ENCODE measurements at places on chromosomes 3 and 15. TPM values are rescaled to one million over a fixed set of nuclear protein-coding genes. Genes with fewer than 3 reads are reported as not detected.

DNA sequence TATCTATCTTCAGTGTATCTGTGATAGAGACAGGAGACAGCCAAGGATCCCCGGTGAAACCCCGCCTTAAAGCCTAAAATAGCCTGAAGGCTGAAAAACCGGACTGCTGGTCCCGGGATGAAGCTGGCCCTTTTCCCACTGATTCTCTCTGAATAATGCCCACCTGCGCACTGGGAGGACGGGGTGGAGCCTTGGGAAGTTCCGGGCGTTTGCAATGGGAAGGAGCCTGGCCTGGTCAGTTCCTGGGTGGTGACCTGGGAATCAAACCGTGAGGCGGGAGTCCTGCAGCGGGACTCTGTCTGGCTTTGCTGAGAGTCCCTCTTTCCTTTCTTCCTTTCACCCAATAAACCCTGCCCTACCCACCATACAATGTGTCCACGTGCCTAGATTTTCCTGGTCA is 157.9 kb downstream of the C3orf38 start:
- H3K4me1 ChIP-seq, result no peaks in the 10 kb centered on the region
- peaks cover 4% of the 10 kb centered on the region for H3K27me3 ChIP-seq
- no peak overlapping the region for H3K4me3 ChIP-seq
- no peak for DNase-seq
- H3K27ac ChIP-seq, result no peak overlapping the region
- no peaks in the 10 kb centered on the region for H3K36me3 ChIP-seq

Gene DLEC1
- total RNA-seq, result 0.62 TPM

- no peaks in the 10 kb centered on the region for H3K4me1 ChIP-seq
- DNase-seq, result no peak
- H3K4me3 ChIP-seq, result no peak overlapping the region
- no peak overlapping the region for H3K27ac ChIP-seq
- H3K27me3 ChIP-seq, result peaks cover 14% of the 10 kb centered on the region
These were observed 51.5 kb downstream of the IL12A start for GRCh38 chr3:160040181-160040580.

- no peaks in the 10 kb centered on the region for H3K36me3 ChIP-seq
- peaks cover 2% of the 10 kb centered on the region for H3K27me3 ChIP-seq
- no peak overlapping the region for H3K4me3 ChIP-seq
- no peak overlapping the region for H3K27ac ChIP-seq
- no peaks in the 10 kb centered on the region for H3K4me1 ChIP-seq
These were observed 807.1 kb downstream of the EDEM1 start for GRCh38 chr3:5994651-5995050.

Gene LCTL
- not detected for total RNA-seq

DNA sequence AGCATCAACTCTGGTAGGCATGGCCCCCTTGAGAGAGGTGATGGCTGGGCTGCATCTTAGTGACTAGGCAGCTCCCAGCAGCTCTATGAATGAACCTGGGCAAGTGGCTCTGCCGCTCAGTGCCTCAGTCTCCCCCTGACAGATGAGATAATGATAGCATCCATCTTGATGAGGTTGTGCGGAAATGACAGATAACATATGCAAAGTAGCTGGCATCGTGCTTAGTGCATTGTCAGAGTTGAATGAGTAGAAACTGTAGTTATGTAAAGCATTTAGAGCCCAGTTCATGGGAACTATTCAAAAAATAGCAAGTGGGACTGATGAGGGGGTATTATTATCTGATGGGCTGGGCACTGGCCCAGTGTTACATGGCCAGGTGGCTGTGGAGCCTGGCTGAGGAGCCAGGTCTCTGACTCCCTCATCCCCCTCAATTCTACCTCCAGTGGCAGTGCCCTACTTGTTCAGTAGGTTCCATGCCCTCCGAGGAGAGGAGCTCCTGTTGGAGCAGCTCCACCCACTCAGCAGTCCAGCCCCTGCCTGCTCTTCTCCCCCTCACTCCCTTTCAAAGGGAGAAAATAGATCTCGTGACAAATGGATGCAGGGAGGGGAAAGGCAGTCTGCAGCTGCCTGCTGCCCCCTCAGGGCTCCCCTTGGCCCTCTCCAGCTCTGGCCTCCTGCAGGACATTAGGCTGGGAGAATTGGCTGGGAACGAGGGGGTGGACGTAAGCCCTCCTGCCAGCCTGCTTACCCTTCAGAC is 6.6 kb downstream of the PRKCD start:
- H3K27ac ChIP-seq, result peak overlapping the region; percentile 61
- peak overlapping the region; percentile 79 for H3K4me3 ChIP-seq
- no peak for DNase-seq
- H3K36me3 ChIP-seq, result peaks cover 3% of the 10 kb centered on the region

- H3K36me3 ChIP-seq, result peaks cover 38% of the 10 kb centered on the region
- peak overlapping the region; percentile 48 for H3K27ac ChIP-seq
- peaks cover 2% of the 10 kb centered on the region for H3K27me3 ChIP-seq
These were observed 22.3 kb downstream of the PLXNB1 start for GRCh38 chr3:48407542-48408099.

Gene CLRN1
- not detected for total RNA-seq

- H3K4me3 ChIP-seq, result no peak overlapping the region
- DNase-seq, result no peak
- H3K27me3 ChIP-seq, result no peaks in the 10 kb centered on the region
- H3K27ac ChIP-seq, result no peak overlapping the region
- no peaks in the 10 kb centered on the region for H3K4me1 ChIP-seq
- peaks cover 8% of the 10 kb centered on the region for H3K36me3 ChIP-seq
These were observed 217.1 kb downstream of the GBE1 start for GRCh38 chr3:81544385-81544784.

DNA sequence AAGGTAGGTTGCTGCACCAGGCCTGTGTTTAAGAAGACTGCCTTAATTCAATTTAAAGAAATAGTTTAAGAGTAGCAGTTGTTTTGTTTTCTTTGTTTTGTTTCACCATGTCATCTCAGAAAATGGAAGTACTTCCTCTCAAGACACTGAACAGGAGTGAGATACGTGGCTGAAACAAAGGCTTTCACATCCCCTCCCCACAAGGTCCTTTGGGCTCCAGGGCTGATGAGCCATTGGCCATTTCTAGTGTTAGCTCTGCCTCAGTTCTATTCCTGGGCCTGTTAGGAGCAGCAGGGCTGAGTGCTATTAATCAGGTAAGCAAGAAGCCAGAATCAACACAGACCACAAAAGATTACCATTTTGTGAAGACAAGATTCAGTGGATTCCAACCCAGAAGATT is 132.8 kb downstream of the KCNAB1 start:
- H3K27ac ChIP-seq, result no peak overlapping the region
- no peak for DNase-seq
- H3K4me1 ChIP-seq, result no peaks in the 10 kb centered on the region
- no peaks in the 10 kb centered on the region for H3K36me3 ChIP-seq
- H3K27me3 ChIP-seq, result peaks cover 2% of the 10 kb centered on the region
- H3K4me3 ChIP-seq, result no peak overlapping the region

DNA sequence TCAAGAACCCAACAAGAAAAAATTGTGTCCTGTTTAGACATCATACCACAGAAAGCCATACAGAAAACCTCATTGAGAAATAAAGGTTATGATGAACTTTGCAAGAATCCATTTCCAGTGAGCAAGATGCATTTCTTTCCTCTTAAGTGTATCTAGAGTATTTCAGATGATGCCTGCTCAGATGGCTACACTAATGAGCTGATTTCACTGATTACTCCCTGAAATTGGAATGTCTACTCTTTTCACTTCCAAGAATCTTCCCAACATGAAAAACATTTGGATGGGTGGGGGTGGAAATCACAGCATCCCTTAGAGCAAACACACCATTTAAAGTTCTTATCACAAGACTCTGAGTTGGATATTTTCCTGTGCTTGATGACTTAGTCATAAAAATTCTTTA is 41.4 kb upstream of the IL12A start:
- H3K27ac ChIP-seq, result no peak overlapping the region
- H3K27me3 ChIP-seq, result peaks cover 1% of the 10 kb centered on the region
- no peaks in the 10 kb centered on the region for H3K36me3 ChIP-seq
- H3K4me3 ChIP-seq, result no peak overlapping the region
- no peaks in the 10 kb centered on the region for H3K4me1 ChIP-seq

DNA sequence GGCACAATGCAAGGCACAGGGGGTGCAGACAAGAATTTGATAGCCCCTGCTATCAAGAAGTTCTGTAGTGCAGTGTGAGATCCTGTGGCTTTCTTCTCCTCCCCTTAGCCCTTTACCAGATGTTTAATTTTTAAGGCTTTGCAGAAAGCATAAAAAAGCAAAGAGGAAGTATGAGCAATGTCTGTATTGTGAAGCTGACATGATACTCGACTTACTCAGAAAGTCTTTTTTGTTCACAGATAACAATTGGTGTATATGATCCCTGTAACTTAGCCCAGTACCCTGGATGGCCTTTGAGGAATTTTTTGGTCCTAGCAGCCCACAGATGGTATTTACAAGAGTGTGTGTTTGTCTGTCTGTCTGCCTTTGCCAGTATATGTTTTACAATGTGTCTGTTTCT is 58.9 kb downstream of the ATG7 start:
- H3K4me3 ChIP-seq, result no peak overlapping the region
- H3K4me1 ChIP-seq, result peaks cover 6% of the 10 kb centered on the region
- no peak overlapping the region for H3K27ac ChIP-seq
- H3K27me3 ChIP-seq, result peaks cover 2% of the 10 kb centered on the region

Gene FGD5
- 294 TPM for total RNA-seq

Gene ARGFX
- not detected for total RNA-seq

DNA sequence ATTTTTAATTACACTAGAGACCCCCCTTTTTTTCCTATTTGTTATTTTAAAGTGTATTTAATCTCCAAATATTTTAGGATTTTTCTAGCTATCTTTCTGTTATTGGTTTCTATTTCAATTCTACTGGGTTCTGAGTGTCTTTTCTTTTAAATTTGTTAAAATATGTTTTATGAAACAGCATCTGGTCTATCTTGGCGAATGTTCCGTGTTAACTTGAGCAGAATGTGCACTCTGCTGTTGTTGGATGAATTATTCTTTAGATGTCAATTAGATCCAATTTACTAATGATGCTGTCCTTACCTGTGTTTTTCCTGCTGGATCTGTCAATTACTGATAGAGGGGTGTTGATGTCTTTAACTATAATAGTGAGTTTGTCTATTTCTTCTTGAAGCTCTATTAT is 462.0 kb upstream of the CNTN3 start:
- H3K27ac ChIP-seq, result no peak overlapping the region
- no peaks in the 10 kb centered on the region for H3K27me3 ChIP-seq
- no peak for DNase-seq
- no peaks in the 10 kb centered on the region for H3K4me1 ChIP-seq

DNA sequence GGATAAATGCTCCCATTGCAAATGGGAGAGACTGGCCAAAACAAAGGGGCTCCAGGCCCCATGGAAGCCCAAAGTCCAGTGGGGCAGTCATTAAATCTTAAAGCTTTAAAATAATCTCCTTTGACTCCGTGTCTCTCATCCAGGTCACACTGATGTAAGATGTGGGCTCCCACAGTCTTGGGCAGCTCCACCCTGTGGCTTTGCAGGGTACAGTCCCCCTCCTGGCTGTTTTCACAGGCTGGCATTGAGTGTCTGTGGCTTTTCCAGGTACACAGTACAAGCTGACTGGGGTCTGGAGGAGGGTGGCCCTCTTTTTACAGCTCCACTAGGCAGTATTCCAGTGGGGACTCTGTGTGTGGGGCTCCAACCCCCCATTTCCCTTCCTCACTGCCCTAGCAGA is 45.9 kb downstream of the NIPA2 start:
- H3K36me3 ChIP-seq, result peaks cover 47% of the 10 kb centered on the region
- H3K4me3 ChIP-seq, result no peak overlapping the region
- peaks cover 2% of the 10 kb centered on the region for H3K27me3 ChIP-seq
- peaks cover 3% of the 10 kb centered on the region for H3K4me1 ChIP-seq
- DNase-seq, result no peak

DNA sequence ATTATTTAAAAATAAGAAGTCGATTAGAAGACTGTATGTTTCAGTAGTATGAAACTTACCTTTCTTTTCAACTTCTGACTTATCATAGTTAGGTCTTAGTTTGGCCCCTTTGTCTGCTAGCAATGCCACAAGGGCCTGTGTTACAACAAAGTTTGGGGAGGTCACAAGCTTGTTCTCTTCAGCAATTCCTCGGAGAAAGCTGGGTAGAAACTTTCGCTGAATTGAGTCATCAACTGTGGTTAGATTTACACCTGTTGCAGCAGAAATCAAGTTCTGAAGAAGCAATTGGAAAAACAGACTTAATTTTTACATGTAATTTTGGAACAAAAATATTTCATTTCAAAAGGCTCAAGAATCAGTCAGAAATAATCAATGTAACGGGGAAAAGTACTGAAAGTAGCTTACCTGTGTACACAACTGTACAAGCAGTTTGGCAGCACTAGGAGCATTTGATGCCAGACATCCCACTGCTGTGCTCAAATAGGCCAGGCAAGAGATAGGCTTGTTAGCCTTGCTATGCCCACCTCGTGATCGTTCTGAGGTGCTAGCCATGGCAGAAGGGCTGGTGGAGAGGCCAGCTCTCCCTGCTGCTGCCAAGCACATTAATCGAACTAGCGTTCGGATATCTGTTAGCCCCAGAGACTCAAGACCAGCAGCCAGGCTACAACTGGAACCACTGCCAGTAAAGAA is 58.6 kb downstream of the FBXL22 start:
- H3K4me1 ChIP-seq, result no peaks in the 10 kb centered on the region
- peaks cover 36% of the 10 kb centered on the region for H3K36me3 ChIP-seq
- H3K27me3 ChIP-seq, result peaks cover 2% of the 10 kb centered on the region
- DNase-seq, result no peak

DNA sequence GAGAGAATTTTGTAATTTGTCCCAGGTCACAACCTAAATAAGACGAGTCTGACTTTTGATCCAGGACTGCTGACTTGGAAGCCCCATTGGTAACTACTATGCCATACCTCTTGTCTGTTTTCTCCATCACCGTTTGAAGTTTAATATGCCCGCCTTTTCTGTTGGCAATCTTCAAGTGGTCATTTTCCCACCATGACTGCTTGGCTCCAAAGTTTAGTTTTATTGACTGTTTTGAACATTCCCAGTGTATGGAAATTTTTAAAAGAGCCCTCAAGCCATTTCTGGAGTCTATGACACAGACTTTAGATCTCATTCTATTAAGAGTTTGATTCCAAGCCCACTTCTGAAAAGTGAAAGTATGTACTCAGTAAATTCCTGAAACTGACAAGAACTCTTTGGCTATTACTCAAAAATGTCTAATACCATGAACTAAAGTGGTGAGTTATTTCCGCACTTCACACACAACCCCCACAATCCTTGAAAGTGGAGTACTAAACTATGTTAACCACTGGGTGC is 136.7 kb upstream of the ADAMTS9 start:
- no peak overlapping the region for H3K27ac ChIP-seq
- no peaks in the 10 kb centered on the region for H3K36me3 ChIP-seq
- peaks cover 19% of the 10 kb centered on the region for H3K4me1 ChIP-seq
- DNase-seq, result no peak
- no peak overlapping the region for H3K4me3 ChIP-seq

Gene GOLGA8T
- total RNA-seq, result 0.41 TPM

GRCh38 chr3:24264748-24265158 is 229.9 kb downstream of the THRB start:
- no peaks in the 10 kb centered on the region for H3K27me3 ChIP-seq
- no peak overlapping the region for H3K4me3 ChIP-seq
- H3K4me1 ChIP-seq, result no peaks in the 10 kb centered on the region
- no peak overlapping the region for H3K27ac ChIP-seq
- H3K36me3 ChIP-seq, result no peaks in the 10 kb centered on the region
